ENCODE measurements at places on chromosomes 12 and 14. TPM values are rescaled to one million over a fixed set of nuclear protein-coding genes. Genes with fewer than 3 reads are reported as not detected.

Gene ACOT4
- total RNA-seq = 1.7 TPM

Gene BMP4
- total RNA-seq = 77.5 TPM

Gene CCDC197
- total RNA-seq = not detected

Gene LBHD2
- total RNA-seq = not detected

Gene PPP1R13B
- 2.0 TPM for total RNA-seq

Gene LARP4
- total RNA-seq = 33.9 TPM

Gene GARIN6
- total RNA-seq = not detected

Gene CLEC9A
- not detected for total RNA-seq

Gene C1R
- total RNA-seq = 650 TPM

Gene LRRC74A
- not detected for total RNA-seq

Gene NOPCHAP1
- total RNA-seq = 12.2 TPM

Gene PXN
- total RNA-seq = 21.5 TPM

Gene RILPL2
- total RNA-seq = 3.1 TPM

Gene IFNG-AS1
- total RNA-seq = not detected
